ENCODE measurements at places on chromosomes 12 and 14.

DNA sequence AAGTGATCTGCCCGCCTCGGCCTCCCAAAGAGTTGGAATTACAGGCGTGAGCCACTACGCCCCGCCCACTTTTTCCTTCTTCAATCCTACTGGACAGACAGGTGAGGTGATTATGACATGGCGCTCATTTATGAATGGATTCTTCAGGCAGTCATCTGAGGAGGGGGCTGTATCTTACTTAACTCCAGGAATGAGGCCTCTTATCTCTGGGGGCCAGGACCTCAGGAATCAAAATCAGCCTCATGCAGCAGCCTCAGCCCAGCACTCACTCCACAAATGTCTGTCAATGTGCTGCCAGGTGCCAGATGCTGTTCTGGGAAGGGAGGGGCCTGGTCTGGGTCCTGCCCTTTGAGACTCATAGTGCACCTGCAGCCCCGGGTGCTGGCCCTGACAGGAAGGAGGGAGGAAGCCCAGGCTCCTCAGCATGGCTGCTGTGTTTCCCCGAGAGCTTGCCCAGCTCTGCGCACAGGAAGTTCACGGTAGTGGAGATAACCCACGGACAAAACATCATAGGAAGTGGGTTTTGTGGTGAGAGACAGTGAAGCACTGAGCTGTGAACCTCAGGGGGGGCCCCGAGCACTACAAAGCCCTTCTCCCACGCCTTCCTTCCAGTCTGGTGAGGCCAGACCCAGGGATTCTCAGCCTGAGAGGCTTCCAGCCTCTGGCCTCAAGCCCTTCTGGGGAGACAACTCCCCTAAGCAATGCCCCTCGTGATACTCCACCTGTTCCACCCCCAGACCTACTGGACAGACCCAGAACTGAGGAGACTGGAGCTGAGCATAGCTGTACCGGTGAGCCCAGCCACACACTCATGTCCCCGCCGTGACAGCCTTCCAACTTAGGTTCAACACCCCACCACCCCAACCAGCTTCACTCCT, 22.3 kb downstream of the GALNT6 start:
- DNase-seq = no peak

- no peak for DNase-seq
Observed at GRCh38 chr14:80426683-80427082, 215.4 kb upstream of the DIO2 start.

DNA sequence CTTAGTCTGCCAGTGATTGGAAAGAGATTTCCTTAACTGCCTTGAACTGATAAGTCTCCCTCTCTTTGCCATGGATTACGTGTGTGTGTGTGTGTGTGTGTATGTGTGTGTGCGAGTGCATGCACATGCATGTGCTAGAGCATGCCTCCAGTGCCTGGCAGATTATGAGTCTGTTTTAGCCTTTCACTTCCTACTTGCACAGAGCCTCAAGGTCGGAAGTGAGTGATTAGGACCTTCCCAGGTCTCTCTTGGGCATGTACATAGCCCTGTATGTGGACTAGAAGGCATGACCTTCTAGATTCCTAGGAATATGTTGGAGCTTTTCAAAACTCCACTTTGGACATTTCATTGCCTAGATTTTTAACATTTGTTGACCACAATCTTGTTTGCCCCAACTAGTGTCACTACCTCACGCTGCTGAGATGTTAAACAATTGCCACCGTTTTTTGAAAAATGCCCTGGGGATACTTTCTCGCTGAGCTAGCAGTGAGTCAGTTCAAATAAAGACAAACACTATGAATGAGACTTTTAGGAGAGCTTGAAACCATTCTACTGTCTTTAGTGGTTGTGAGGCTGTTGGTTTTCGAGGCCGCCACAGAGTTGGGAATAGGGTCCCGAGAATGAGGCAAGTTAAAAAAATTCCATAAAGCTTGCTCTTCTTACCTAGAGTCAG, 28.2 kb downstream of the KIAA0586 start:
- no peak for DNase-seq

GRCh38 chr12:1607940-1608712, 13.7 kb upstream of the FBXL14 start:
- no peak for DNase-seq

DNA sequence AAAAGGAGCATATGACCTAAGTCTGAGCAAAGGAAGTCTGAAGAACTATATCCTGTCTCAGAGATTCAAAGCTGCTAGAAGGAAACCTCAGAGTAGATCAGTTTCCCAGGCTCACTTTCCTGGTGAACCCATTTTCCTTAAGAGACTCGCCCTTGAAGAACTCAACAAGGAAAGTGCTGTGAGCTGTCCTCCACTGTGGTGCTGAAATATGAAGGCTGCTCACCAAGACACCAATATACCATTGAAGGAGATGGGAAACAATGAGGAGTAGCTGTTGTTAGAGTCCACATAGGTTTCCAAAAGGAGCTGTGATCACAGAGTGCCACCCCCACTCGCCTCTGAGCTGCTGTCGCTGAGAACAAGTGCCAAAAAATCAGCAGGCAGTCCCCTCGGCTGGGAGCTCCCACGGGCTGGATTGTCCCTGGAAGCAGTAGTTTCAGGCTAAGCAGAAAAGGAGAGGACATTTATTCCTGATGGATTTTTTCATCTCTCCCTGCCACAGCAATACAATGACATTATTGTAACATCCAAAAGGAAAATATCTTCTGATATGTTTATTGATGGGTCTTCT, 282.1 kb downstream of the RPS29 start:
- DNase-seq = no peak

GRCh38 chr12:5748027-5748426, 197.0 kb downstream of the ANO2 start:
- DNase-seq = no peak

DNA sequence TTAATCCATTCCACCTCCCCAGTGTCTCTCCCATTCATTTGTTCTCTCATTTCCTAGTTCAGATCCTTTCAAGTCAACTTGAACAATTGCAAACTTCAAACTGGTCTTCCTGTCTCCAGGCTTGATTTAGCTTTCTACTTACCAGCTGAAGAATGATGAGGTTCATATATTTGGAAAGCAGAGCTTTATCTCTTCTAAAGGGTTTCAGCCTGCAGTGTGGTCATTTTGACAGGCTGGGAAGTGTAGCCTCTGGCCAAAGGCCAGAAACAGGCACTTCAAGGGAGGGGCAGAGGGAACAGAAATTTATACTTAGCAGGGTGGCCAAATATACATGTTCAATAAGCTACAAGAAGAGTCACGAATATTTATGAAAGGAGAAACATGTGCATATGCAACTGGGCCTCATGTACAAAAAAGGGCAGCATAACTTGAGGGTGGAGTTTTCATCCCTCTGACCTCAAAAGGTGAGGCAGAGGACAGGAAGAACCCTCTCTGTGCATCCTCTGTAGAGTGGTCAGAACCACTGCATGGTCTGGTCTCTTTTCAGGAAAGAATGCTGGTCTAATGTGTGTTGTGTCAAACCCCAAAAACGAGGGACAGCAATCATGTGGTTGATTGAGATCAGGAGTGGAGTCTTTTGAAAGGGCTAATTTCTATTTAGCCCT, 34.0 kb upstream of the HECTD1 start:
- DNase-seq = no peak

DNA sequence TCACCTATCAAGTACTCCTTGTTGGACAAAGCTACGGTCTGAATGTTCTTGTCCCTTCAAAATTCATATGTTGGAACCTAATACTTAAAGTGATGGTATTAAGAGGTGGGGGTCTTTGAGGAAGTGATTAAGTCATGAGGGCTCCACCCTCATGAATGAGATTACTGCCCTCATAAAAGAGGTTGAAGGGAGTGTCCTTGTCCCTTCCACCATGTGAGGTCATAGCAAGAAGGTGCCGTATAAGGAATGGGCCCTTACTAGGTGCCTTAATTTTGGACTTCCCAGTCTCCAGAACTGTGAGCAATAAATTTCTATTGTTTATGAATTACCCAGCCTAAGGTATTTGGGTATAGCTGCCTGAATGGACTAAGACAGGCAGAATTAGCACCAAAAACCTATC, 191.1 kb upstream of the NUDT4 start:
- no peak for DNase-seq

GRCh38 chr12:109557200-109557599, 16.1 kb downstream of the MMAB start:
- no peak for DNase-seq

- no peak for DNase-seq
Observed at GRCh38 chr14:80446356-80446755, 235.1 kb upstream of the DIO2 start.

DNA sequence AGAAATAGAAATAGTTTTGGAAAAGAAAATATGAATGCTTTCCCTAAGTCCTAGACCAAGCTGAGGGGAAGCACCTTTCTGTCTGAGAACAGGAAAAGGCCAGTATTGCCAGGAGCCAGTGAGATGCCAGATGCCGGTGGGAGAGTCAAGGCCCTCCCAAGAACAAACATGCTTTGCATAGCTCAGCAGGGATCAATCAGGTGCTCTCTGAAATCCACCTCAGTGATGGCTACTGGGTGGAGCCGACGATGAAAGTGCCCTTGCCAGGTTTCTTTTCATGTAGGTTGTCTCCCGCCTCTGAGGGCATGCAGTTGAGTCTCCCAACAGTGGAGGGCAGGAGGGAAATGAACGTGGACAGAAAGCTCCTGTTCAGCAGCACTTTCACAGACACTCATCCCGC, 28.3 kb downstream of the DEGS2 start:
- DNase-seq = no peak

DNA sequence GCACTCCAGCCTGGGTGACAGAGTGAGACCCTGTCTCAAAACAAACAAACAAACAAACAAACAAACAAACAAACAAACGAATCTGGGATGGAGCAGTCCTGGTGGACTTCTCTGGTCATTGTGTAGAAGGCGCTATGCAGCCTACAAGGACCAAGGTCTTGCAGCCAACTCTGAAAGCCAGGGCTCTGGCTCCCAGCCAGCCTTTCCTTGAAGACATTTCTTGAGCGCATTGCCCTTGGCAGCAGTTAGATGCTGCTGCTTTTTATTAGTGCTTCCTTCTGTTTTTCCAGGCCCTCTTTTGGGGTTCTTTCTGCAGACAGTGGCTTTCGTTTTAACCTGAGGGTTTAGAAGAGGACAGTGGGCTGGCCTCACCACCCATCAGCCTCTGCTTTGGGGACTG, 20.2 kb downstream of the CCDC177 start:
- DNase-seq = no peak

GRCh38 chr12:8069582-8069981, 3.4 kb upstream of the C3AR1 start:
- no peak for DNase-seq

GRCh38 chr12:81957631-81958030, 198.5 kb upstream of the PPFIA2 start:
- no peak for DNase-seq

DNA sequence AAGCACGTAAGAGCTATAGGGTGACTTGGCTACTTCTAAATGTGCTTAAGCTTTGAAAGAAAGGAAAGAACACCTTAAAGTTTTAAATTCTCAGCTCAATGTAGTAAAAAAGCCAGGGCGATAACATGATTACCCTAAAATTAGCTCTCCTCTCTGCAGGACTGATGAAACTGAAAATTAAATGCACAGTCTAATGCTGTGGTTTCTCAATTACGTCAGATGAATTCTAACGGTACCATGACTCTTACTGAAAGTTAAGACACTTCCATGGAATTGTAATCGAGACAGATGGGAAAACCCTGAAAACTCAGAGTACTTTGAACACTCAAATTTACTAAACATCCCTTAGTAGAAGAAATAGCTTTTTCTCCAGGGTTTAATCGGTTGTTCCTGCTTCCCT, 25.9 kb upstream of the PRKD1 start:
- DNase-seq = no peak

- peak; percentile 83 for DNase-seq
Observed at GRCh38 chr14:50560931-50561285, 963 bp downstream of the ATL1 start.

GRCh38 chr14:91327250-91327595, 82.7 kb upstream of the GPR68 start:
- DNase-seq = no peak

- no peak for DNase-seq
Observed at GRCh38 chr14:53621433-53621832, 335.2 kb downstream of the BMP4 start.

GRCh38 chr14:96275177-96276112, 19.4 kb downstream of the BDKRB1 start:
- peak; percentile 82 for DNase-seq

GRCh38 chr12:60419986-60420385, 824.2 kb downstream of the SLC16A7 start:
- no peak for DNase-seq

- DNase-seq = no peak
Observed at GRCh38 chr12:5399266-5399665, 32.6 kb upstream of the NTF3 start.

DNA sequence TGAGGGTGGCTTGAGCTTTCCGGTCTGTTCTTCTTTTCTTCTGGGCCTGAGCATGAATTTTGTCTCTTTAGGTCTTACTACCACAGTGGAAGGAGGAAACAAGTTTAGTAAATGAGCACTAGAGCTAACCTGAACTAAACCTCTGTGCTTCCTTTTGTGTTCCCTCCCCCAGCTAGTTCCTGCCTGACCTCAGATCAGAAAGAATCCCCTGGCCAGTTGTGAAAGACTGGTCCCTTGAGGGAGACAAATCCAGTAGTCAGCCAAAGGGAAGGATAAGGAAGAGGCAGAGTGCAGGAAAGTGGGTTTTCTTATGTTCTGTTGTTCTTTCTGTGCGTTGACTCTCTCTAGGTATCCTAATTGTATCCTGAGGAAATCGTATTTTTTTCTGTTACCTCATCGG, 17.5 kb downstream of the ZNF664 start:
- no peak for DNase-seq

- DNase-seq = no peak
Observed at GRCh38 chr12:111467857-111468241, 62.1 kb downstream of the SH2B3 start.

DNA sequence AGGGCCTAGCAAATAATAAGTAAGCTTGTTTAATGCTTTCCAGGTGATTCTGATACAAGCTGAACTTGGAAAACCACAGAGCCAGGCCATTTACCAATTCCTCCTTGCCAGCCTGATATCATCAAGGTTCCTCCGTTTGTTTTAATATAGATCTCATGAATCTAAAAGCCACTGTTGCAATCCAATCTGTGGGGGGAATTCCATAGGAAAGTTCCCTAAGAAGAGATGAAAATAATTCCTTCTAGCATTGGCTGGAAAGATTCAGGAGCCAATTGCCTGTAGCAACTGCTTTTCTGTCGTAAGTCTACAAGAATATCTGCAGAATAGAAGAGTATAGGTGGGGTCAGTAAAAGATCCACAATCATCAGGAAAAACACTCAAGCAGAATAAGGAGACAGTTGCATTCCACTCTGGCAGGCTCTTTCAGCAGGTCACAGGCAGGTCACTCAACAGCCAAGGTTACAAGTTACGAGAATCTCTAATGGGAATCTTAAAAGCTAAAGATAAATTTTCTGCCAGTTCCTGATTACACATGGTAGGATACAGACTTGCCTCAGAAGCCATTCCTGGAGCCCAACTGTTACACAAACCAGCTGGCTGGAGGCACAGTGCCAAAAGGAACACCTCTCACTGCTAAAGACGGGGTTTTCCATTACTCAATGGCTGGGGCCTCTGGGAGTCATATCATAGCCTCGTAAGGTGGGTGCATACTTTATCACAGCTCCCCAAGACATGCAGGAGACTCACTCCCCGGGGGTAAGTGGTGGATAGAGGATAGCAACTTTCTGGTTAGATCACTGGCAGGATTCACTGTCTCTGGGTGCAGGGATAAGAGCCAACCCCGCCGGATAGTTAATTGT, 43.6 kb downstream of the FGD6 start:
- no peak for DNase-seq

- DNase-seq = no peak
Observed at GRCh38 chr14:61494018-61494417, 172.6 kb downstream of the PRKCH start.
